ENCODE measurements at places on chromosomes 2 and 18. TPM values are rescaled to one million over a fixed set of nuclear protein-coding genes. Genes with fewer than 3 reads are reported as not detected.
A peak's percentile ranks its signal among the peaks of the same experiment; 100 is the strongest.

DNA sequence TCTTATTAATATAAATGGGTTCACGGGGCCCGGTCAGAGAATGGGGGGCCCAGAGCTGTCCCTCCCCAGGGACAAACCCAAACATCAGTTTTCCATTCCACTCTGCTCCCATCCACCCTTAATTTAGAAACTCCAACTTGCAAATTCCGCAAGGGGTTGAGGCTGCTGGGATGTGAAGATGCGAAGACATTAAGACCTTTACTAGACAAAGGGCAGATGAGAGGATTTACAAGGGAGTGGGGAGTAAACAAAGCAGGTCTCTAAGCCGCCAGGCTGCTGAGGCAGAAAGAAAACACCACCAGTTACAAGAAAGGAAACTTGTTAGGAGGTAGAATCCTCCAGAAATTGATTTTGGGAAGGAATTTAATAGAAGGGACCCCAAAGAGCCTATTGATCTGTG, 33.1 kb downstream of the MARCO start:
- no peaks in the 10 kb centered on the region for H3K36me3 ChIP-seq
- peaks cover 38% of the 10 kb centered on the region for H3K27me3 ChIP-seq
- no peak overlapping the region for H3K27ac ChIP-seq
- no peaks in the 10 kb centered on the region for H3K4me1 ChIP-seq
- no peak overlapping the region for H3K4me3 ChIP-seq

- DNase-seq, result no peak
- H3K27me3 ChIP-seq, result peaks cover 73% of the 10 kb centered on the region
- H3K4me3 ChIP-seq, result peak within 1 kb of the TSS; percentile 35
- no peaks in the 10 kb centered on the region for H3K36me3 ChIP-seq
- H3K27ac ChIP-seq, result no peak within 1 kb of the TSS
Measured at GRCh38 chr18:31042406-31043181, at the start of gene DSC3. DSC3 (minus strand) TSS chr18:31042742; CDS start chr18:31042660, 82 bp downstream.

DNA sequence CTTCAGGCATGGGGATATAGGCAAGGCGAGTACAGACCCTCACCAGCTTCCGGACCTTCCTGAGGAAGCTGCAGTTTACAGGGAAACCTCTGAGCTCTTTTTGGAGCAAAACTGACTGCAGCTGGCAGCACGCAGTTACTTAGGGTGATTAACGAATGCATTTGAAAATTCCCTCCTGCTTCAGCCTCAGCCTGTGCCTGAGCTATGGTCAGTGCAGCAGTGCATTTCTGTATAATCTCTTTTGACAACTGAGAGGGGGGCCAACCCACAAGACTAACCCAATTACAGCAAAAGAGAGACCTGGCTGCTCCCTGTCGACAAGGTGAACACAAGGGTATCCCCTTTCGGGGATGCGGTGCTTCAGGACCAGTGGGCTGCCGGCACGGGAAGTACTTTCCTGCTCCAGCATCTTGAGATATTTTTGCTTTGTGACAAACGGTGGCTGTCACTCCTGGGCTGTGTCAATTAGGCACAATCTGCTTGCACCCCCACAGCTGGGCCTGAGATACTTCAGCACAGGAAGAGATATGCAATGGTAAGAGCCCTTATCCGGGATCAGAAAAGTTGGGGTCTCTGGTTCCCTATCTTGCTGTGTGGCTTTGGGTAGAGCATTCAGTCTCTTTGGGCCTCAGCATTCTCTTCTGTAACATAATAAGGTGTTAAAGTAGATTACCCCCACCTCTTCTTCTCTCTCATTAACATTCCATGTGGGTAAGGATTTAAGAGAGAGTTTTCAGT, 141.0 kb downstream of the TMEM17 start:
- no peak overlapping the region for H3K27ac ChIP-seq
- H3K27me3 ChIP-seq, result no peaks in the 10 kb centered on the region
- H3K4me3 ChIP-seq, result no peak overlapping the region
- no peaks in the 10 kb centered on the region for H3K36me3 ChIP-seq

Gene LCLAT1
- 26.6 TPM for total RNA-seq

Gene COL6A3
- total RNA-seq, result 35.3 TPM

Gene ZNF804A
- total RNA-seq, result not detected

Measured in heart right ventricle (tissue), 16 donors.